ENCODE measurements at places on chromosomes 7 and 10.

DNA sequence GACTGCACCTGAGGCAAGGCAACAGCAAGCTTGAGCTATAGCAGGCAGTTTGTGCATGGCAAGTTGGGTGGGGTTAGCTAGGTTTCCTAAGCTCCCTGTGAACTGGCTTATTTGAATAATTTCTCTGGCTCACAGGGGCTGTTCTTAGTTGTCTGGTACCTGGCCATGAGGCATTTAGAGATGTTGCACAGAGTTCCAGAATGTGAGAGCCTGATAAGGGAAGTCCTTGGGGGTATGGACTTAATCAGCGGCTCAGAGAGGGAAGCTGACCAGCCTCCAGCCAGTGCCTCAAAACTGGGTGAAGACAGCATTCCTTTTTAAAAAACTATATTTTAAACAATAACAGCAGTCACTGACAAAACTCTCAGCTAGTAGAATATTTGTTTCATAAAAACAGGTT lies 307.4 kb downstream of the FZD1 start:
- DNase-seq = no peak

DNA sequence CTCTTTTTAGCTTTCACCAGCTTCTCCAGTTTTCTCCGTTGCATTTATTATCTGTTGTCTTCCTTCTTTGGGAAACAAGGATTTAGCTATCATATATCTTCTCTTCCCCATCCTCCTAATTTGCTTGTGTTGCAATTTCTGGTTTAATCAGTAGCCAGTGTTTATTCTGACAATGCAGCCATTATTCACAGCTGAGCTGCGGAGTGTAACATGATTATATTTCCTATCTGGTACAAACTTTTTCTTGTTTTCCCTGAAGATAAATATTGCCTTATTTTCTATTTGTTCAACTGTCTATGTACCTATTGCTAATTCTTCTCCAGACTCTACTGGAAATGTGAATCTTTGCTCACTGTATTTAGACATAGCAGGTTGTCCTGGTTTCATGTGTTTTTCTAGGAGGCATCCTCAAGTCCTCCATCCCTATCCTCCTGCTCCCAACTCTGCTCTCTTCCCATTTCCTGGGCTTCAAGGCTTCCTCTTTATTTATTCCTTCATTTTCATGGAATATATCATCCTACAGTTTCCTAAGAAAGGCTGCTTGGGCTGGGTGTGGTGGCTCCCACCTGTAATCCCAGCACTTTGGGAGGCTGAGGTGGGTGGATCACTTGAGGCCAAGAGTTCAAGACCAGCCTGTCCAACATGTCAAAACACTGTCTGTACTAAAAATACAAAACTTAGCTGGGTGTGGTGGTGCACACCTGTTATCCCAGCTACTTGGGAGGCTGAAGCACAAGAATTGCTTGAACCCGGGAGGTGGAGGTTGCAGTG lies 72.4 kb upstream of the KDM7A start:
- no peak for DNase-seq

DNA sequence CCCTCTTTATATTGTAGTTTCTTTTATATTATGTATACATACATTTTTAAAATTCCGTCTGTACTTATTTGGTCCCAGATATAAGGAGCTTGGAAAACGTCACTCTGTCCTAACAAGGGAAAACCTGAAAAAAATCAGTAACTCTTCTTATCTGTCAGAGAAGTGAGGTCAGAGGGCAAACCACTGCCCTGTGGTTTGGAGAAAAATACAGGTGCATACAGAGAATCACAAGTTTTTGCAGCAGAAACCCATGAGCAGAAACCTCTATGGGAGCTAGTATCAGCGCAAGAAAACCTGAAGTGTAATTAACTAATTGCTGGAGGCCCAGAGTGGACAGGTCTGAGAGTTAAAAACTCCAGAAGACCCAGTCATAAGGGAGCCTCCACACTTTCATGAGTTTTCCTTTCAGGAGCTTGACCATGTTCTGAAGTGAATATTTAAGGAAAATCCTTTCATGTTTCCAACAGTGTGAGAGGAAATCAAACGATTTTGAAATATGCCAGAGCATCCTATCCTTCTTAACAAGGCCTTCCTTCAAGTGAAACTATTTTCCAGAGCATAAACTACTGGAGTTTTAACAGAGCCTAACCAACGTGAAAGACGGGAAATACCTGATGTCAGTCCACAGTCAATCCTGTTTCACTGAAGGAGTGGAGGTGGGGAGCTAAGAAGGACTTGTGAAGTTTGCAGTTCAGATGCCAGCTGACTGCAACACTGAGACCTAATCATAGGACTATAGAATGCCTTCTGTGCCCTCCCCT lies 290.8 kb upstream of the BMPER start:
- no peak for DNase-seq

GRCh38 chr10:124709861-124710260 lies 34.3 kb downstream of the FAM53B start:
- DNase-seq = no peak

- no peak for DNase-seq
Observed at GRCh38 chr10:29545122-29545521, 89.6 kb downstream of the SVIL start.

GRCh38 chr7:149459201-149459539 lies 1.7 kb downstream of the ZNF777 start:
- no peak for DNase-seq

- DNase-seq = no peak
Observed at GRCh38 chr10:33655165-33655815, 320.8 kb upstream of the NRP1 start.

DNA sequence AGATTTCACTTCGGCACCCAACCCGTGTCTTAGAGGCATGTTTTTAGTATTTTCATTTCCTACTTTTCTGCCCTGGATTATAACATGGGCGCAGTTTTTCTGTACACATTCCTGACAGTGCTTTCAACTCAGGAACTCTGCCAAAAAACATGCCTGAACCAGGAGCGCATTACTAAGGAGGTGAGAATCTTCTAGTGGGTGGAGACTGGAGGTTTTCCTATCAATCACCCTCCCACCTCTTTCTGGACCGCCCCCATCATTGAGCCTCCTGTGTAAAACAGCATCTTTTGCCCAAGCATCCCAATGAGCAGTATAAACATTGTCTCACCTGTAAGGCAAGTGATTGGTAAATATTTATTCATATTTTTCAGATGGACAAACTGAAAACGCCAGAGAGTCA lies 53.2 kb downstream of the STK17A start:
- DNase-seq = no peak

- DNase-seq = no peak
Observed at GRCh38 chr10:90579602-90580242, 278.1 kb downstream of the HTR7 start.

GRCh38 chr7:134637934-134638719 lies 8.5 kb upstream of the BPGM start:
- DNase-seq = no peak

GRCh38 chr7:80748363-80749042 lies 110.1 kb downstream of the CD36 start:
- no peak for DNase-seq
